ENCODE measurements at places on chromosomes 3 and 15.

DNA sequence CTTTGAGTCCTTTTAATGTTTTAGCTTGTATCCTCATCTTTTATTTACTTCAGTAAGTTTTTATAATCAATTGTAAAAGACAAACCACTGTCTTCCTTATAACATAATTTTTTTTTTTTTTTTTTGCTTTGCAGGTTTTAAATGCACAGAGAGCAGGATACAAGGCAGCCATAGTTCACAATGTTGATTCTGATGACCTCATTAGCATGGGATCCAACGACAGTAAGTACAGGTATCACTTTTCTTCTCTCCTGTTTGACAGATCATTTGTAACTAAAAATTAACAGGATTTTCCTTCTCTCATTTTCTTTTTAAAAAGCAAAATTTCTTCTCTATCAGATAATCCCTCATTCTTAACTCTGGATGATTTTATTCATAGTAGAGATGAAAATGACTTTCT lies 75.4 kb downstream of the PFN2 start:
- DNase-seq, result no peak

DNA sequence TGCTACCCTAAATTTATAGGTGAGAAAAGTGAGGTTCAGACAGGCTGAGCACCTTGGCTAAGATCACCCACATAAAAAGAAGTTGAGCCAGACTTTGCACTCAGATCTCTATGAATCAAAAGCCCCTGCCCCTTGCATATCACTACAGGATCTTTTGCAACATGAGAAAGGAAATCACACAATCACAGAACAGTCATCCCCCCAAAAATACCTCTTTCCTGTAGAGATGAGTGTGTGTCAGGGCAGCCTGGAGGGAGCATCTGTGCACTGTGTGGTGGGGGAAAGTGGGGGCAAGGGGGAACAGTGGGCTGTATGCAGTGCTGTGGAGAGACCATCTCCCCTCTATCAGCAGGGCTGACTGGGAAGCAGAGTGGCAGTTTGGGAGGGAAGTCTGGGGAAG lies 46.6 kb downstream of the EPHB3 start:
- DNase-seq, result no peak

GRCh38 chr3:151726016-151726415 lies 7.7 kb upstream of the AADACL2 start:
- no peak for DNase-seq

DNA sequence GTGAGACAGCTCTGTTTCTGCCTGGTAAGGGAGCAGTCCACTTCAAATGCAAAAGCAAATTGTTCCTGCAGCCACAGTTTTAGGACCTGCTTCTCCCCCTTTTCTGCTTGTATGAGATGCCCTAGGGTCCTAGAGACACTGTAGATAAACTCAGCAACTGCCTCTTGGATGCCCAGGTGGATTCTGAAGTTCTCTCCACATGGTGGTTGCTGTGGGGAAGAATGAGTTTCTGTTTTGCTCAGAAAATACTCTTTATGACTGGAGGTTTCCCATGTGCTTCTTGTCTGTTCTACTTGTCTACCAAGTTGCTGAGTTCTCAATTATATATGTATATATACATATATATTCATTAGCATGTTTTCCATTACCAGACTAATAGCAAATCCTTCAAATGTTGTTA lies 5.6 kb upstream of the ZNF80 start:
- no peak for DNase-seq

- no peak for DNase-seq
Measured at GRCh38 chr3:87363721-87364120, 87.3 kb upstream of the POU1F1 start.

All from activated CD4-positive, CD25-positive, alpha-beta regulatory T cell (primary cell).